A549 treated with Mapracorat at 1 μM for 4 hours (cell line): ENCODE measurements at places on chromosomes 3 and 15. TPM values are rescaled to one million over a fixed set of nuclear protein-coding genes. Genes with fewer than 3 reads are reported as not detected.

SEMA5B gene
- 0.15 to 0.66 TPM (median 0.33 TPM) in 5 replicates for total RNA-seq

MFSD1 gene
- 39.4 to 47.9 TPM (median 46.3 TPM) in 5 replicates for total RNA-seq

CAMK2N2 gene
- total RNA-seq, result 0.86 to 1.9 TPM (median 1.6 TPM) in 5 replicates

MOBP gene
- 0.04 to 0.16 TPM (median 0.07 TPM) in 5 replicates for total RNA-seq

MAPKBP1 gene
- total RNA-seq, result 3.0 to 6.0 TPM (median 4.2 TPM) in 5 replicates

GP5 gene
- total RNA-seq, result 0.04 TPM in 1 of 5 replicates, not detected in the others

OSBPL10 gene
- total RNA-seq, result 16.0 to 22.9 TPM (median 18.7 TPM) in 5 replicates

NT5DC2 gene
- 81.1 to 105 TPM (median 99.5 TPM) in 5 replicates for total RNA-seq
